Dermis microvascular lymphatic vessel endothelial cell (primary cell): ENCODE measurements at places on chromosomes 6 and 20.

DNA sequence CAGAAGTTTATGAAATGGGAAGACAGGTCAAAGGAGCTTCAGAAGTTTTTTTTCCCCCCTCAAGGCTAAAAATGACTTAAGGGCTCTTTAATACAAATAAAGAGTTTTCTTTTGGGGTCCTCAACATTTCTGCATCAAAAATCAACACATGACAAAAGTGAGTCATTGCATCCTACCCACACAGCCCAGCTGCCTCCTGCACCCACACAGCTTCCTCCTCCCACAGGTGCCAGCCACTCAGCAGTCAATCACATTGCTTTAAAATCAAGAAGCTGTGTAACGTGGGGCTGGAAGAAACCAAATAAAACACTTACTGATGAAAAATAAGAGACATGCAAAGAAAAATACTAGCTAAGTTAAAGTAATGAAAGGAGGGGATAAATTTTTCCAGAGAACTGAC is 68.5 kb downstream of the MAP3K5 start:
- DNase-seq = peak; percentile 54

DNA sequence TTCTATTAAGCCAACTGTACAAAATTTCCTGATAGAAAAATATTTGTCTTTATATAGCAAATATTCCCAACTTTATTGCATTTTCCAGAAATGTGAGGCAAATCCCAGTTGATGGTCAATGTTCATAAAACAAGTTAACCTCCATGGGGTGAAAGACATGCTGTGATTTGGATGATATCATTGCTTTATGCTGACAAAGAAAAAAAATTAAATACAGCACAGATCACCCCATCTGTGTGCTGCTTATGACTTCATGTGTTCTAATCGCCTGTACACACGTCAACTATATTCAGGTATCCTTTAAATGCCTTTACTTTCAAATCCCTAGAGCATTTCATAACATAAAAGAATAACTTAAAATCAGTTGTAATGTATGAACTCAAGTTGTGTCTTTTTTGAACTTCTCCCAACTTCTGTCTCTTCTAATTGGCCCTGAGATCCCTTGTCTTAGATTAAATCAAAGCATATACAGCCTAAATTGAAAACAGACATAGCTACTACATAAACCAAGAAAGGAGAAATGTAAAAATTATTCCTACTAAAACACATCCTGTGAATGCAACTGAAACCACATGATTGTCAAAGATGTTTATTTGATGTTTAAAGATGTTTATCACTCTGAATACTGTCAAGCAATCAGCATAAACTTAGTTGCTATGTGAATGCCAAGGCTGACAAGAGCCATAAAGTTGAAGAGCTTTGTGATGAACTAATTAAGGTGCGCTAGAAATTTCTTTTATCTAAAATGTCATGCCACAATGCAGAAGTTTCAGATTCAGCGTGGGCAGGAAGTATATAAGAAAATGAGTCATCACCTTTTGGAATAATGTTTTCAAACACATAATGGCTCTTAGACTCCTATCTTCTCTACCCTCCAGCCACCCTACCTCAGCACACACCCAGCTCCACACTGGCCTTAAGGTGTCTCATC is 68.7 kb downstream of the FILIP1 start:
- DNase-seq = no peak

DNA sequence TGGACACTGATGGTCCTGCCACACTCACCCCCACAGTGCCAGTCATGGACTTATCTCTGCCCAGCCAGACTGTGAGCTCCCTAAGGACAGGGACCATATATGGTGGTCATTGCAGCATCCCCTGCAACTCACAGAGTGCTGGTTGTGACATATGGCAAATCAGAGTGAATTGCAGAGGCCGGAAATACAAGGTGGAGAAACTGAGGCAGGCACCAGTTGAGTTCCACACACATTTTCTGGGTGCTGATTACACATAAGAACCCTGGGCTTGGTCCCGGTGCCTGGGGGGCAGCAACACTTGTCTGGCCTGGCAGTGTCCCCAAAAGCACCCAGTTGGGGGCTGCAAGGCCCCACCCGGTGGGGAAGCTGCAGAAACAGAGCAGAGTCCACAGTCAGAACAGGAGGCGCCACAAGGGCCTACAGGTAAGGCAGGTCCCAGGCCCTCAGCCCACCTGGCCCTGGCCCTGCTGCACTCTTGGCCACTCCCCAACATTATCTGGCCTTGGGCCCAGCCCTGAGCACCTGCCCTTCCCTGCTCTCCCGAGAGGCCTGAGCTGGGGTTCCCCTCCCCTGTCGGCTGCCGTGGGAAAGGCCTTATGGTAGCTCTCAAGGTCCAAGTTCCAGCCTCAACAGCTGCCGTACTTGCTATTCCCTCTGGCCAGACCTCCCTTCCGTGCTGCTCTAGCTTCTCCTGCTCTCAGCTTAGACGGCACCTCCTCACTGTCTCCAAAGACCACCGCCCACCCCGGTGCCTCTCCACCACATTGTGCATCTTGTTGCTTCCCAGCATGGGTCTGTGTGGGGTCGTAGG is 140.8 kb upstream of the PTPN1 start:
- no peak for DNase-seq

DNA sequence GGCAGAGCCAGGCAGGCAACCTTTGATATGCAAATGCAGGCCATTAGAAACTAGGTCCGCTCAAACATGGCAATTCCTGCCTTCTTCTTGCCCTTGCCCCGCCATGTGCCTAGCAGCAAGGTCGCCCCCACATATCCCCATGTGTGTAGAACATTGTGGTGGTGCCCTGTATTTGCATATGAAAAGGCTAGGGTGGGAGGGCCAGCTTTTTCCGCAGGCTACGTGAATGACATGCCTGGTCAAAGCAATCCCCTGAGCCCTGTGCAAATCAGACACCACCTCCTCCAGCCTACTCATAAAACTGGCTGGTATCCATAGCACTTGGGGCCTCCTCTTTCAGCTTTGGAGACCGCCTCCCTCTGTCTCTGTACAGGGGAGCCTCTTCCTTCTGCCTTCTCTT is 31.6 kb downstream of the GSTA2 start:
- no peak for DNase-seq

DNA sequence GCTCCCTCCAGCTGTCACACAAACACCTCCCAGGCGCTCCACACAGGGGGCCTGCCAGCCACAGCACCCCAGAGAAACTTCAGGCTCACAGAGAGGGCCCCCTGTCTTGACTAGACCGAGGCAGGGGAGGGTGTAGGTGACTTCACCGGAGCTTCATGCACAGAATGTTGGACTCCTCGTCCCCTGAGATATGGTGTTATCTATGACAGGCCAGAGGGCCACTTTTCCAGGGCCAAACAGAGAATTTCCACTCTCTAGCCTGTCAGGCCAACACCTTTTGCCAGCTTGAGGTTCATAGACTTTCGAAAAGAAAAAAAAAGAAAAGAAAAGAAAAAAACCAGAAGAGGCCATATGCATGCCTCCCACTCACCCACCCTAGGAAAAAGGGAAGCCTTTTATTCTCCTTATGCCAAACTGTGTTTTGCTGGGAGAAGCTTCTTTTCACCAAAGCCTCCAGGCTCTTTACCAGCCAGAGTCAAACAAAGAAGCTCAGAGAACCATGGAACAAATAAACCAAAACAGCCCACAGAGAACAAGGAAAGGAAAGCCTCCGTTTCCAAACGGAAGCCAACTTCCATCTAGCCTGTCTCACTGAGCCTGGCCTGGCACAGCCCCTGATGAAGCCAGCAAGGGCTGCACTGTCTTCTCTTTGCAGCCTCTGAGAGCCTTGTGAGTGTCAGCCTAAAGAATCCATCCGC is 313.2 kb upstream of the JARID2 start:
- DNase-seq = no peak

DNA sequence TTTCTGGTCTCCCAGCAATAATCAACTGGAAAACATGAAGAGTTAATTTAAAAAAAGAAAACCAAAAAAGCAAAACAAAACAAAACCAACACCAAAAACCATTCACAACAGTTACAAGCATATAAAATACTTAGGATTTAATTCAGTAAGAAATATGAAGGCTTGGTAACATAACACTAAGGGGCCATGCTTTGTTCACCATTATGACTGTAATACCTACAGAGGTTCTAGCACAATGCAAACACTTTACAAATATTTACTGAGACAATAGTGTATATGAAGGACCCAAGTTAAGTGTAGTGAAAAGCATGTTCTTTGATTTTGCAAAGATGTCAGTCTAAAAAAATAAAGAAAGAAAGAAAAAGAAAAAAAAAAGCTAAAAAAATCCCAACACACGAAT is 109.8 kb upstream of the EMILIN3 start:
- DNase-seq = no peak

- DNase-seq = no peak
Observed at GRCh38 chr6:129684903-129685661, 24.9 kb downstream of the ARHGAP18 start.

DNA sequence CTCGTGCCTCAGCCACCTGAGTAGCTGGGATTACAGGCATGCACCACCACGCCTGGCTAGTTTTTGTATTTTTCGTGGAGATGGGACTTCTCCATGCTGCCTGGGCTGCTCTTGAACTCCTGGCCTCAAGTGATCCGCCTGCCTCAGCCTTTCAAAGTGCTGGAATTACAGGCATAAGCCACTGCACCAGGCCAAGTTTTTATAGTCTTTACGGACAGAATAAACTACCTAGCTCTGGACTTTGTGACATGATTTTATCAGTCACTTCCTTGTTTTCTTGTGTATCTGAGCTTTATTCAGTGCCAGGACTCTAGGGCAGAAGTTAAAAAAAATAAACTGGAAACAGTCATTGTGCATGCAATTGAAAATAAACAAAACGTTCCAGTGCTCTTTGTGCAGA is 46.7 kb upstream of the RALGAPA2 start:
- peak; percentile 80 for DNase-seq

- no peak for DNase-seq
Observed at GRCh38 chr6:118606268-118606667, 45.1 kb downstream of the CEP85L start.

DNA sequence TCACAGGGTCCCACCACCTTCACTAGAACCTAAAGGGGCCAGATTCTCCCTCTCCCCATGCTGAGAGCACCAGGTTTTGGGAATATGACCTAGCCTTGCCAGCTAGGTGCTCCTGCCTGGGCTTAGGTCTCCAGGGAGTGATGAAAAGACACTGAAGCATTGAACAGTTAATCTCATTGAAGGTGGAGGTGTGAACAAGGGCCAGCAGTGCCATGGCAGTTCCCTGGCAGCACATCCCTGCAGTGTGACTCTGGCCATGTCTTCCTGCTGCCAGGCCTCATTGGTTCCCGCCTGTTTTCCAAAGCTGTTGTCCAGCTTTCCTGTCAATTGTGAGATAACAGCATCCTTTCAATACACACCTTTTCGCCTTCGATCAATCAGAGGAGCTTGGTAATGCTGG is 10.9 kb downstream of the PPIL6 start:
- DNase-seq = no peak

- DNase-seq = no peak
Observed at GRCh38 chr6:119347466-119348095, 2.0 kb downstream of the MAN1A1 start.

GRCh38 chr6:108875161-108875555 is 26.9 kb downstream of the ARMC2 start:
- DNase-seq = no peak

DNA sequence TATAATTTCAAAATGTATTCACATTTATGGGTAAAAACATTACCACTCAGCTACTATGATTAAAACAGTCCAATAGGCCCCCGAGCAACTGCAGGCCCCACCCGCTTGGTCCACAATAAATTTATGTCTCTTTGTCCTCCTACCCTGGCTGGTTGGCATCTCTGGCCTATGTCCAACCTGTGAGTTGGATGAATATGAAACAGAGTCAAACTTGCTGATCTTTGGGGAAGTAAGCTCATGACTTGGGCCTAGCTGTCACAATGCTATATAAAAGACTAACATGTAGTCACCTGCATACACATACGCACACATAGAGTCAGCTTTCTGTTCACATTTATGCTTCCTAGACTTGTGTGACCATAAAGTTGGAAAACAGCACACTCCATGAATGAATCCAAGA is 20.5 kb downstream of the MAP7 start:
- no peak for DNase-seq

DNA sequence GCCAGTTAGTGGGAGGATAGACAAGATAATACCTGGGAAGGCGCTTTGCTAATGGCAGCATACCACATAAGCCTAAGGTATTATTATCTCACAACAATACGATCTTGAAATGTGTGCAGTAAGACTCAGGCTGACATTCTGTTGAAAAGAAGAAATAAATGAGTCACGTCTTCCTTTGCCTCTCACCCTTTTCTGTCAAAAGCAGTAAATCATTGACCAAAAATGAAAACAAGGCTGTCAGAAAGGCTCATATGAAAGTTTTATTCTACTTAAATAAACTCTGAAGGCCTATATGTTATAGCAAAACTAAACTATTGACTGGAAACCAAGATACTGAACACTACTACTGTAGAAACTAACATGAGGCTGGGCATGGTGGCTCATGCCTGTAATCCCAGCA is 43.1 kb upstream of the IL20RA start:
- DNase-seq = no peak

DNA sequence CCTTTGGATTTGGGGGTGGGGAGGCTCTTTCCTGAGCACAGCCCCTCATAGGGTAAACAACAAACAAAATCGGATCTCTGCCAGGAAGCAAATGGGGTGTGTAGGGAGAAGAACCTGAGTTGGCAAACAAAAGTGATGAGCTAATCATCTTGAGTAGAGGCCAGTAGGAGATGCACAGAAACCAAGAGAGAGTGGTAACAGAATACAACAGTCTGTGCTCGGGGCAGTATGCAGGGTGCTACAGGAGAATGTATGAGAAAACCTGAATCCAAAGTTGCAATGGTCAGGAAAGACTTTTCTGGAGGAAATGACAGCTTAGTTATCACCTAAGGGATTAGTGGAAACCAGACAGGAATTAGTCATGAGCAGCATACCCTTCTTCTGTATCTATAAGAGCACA is 177.8 kb downstream of the CDKAL1 start:
- DNase-seq = no peak

DNA sequence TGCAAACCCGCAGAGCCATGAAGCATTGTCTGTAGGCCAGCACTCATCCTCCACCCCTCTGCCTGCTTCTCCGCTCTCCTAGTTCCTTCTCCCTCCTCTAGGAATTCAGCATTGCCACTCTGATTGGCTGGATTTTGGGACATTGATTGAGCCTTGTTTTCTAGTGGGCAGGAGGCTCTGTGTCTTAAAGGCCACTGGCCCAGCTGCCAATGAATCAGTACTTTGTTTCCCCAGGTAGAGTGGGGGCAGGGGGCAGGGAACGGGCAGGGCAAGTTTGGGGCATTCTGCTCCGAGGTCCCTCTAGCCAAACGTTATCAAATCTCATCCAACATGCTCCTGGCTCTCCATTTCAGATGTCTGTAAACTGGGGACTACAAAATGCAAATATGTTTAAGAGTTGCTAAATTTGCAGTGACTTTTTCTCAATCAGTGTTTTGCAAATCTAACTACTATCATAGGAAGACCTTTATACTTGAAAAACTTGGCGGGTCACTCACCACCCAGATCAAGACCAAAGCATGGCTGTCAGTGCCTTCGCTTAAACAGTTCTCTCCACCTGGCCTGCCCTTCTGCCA is 10.4 kb upstream of the BPI start:
- no peak for DNase-seq
